Caco-2 (cell line): ENCODE measurements at places on chromosomes 6 and 20.

- DNase-seq = no peak
These were observed 37.2 kb upstream of the HACE1 start for GRCh38 chr6:104896914-104897313.

GRCh38 chr6:55892749-55893357, 17.5 kb upstream of the BMP5 start:
- DNase-seq = no peak

DNA sequence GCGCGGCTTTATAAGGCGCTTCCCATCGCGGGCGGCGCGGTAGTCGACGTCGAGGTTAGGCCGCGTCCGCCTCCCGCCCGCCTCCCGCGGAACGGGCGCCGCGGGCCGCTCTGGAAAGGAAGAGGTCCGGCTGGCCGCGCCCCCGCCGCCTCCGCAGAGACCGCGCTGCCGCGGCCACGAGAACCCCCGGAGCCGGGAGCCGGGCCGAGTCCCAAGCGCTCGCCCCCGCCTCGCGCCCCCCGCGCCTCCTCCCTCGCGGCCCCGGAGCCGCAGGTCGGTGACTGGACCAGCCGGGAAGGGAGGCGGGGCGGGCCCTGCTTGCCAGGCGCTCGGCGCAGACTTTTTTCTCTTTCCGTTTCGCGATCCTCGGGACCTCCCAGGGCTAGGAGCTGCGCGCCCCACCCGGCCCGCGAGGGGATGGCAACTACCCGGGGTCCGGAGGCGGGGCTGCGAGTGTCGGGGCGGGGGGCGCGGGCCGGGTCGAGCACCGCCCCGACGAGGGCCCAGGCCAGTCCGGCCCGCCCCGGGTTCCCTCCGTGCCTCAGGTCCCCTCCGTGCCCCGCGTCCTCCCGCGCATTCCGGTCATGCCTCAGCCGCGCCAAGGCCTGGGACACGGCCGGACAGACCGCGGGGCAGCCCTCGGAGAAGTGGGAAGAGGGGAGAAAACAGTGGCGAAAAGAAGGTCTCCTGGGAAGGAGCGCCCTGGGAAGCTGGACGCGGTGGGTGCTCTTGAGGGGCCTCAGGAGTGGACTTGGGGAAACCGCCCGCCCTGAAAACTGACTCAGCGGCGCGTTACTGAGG, 417 bp upstream of the PXDC1 start:
- peak; percentile 95 for DNase-seq

GRCh38 chr6:329888-330691, 37.8 kb downstream of the DUSP22 start:
- DNase-seq = no peak

GRCh38 chr20:19310541-19310940, 98.1 kb downstream of the SLC24A3 start:
- DNase-seq = no peak

DNA sequence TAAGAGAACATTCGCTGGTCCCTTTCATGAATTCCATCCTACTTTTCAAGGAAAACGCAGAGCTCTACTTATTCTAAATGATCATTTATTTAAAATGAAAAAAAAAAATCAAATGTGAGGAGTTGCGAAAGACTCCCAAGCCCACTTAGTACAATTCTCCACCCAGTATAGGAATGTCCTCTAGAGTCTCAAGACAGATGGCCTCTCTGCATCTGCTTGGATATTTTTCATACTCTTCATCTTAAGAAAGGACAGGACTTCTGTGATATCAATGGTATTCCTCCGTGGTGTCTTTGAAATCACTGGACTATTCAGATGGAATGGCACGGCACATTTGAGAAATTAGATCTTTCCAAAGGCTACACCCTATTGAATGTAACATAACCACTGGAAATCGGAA, 107.1 kb downstream of the PTPRK start:
- no peak for DNase-seq

- no peak for DNase-seq
These were observed 93.0 kb upstream of the MAFB start for GRCh38 chr20:40782043-40782368.

GRCh38 chr6:72712910-72713309, 91.0 kb downstream of the KCNQ5 start:
- DNase-seq = no peak

- no peak for DNase-seq
These were observed 45.0 kb downstream of the GNAS start for GRCh38 chr20:58897488-58897887.

GRCh38 chr6:16402581-16402900, 164.2 kb downstream of the GMPR start:
- no peak for DNase-seq

DNA sequence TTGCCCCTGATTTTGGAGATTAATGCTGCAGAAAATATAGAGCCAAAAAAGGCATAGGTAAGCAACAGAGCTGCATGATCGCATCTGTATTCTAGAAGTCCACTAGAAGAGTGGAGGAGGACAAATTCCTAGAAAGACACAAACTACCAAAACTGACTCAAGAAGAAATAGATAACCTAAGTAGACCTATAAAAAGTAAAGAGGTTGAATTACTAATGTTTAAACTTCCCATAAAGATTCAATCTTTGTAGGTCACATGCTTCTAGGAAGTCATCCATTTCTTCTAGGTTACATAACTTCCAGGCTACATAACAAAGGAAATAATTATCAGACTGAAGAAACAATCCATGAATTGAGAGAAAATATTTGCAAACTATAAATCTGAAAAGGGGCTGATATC, 84.4 kb downstream of the JPH2 start:
- DNase-seq = no peak
